ENCODE measurements at places on chromosomes 3 and 15.

- no peak for DNase-seq
Measured at GRCh38 chr3:66655671-66656070, 154.8 kb upstream of the LRIG1 start.

- DNase-seq, result no peak
Measured at GRCh38 chr3:192408647-192409200, 318.6 kb downstream of the FGF12 start.

DNA sequence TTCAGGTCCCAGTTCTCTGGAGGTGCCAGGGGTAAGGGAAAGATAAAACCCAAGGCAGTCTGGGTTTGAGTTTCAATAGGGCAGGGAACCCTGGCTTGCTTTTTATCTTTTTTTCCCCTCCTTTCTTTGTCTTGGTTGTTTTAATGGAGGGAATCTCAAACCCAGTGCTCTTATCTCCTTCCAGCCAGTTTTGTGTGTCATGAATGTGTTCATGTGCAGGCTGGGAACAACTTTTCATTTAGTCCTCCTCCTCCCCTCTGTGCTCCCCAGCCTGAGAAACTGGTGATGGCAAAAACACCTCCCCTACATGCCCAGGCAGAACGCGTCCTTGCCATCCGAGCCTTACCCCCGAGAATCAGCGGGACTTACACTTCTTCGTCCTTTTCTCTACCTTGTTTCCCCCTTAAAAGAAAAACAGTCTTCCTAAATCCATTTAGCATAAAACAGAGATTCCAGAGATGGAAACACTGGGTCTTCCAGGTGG, 10.9 kb downstream of the SEMA3G start:
- DNase-seq, result peak; percentile 16

GRCh38 chr15:87826119-87826747, 430.3 kb downstream of the NTRK3 start:
- no peak for DNase-seq

- no peak for DNase-seq
Measured at GRCh38 chr3:156655819-156656550, 18.4 kb upstream of the TIPARP start.

- DNase-seq, result no peak
Measured at GRCh38 chr3:100269410-100270214, 8.8 kb downstream of the TBC1D23 start.

DNA sequence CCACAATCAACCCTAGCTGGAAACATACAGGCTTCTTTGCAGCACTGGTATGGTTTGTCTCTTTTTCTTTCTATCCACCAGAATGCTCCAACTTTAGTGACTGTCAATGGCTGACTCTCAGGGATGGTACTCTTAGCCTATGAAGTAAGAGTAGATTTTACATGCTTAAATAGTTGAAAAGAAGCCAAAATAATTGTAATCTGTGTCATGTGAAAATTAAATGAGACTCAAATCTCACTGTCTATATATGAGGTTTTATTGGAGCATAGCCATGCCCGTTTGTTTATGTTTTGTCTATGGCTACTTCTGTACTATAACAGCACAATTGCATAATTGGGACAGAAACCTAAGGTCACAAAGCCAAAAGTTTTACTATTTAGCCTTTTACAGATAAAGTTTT, 29.1 kb upstream of the PDZRN3 start:
- DNase-seq, result no peak

DNA sequence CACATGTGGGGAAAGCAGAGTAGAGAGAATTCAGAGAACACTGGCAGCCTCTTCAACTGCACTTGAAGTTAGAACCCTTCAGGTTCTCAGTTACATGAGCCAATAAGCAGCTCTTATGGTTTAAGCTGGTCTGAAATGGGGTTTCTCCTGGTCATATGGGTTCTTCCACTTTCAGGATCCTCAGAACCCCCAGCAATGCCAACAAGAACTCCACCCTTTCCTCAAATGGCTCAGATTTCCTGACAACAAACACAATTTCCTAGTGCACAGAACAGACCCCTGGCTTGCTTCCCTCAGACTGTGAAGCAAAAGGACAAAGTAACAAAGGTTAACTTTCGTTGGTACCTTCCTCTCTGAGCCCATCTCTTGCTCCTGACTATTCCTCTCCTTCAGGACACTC, 23.9 kb upstream of the FRMD4B start:
- no peak for DNase-seq

DNA sequence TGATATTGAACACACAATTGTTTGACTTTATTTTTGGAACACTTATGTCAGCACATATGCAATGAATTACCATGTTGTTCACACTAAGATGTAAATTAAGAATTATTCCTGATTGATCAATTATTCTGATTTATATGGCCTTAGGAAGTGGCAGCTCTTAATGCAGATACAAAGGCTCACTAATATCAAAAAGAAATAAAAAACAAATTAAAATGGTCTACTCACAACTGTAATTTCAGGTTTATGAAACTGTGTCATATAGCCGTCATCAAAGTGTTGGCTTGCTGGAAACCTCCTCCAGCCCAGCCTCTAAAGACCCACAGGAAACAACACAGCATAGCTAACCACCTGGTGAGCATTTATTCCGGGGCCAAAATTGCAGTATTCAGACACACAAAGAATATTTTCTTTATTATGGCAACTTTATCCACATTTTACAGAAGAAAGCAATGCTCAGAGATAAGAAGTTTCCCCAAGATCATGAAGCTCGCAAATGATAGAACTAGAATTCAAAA, 33.4 kb downstream of the PDZRN3 start:
- DNase-seq, result no peak

GRCh38 chr15:56759450-56759845, 26.1 kb upstream of the ZNF280D start:
- DNase-seq, result no peak

GRCh38 chr3:159672728-159673688, 315.6 kb upstream of the IL12A start:
- no peak for DNase-seq

- DNase-seq, result peak; percentile 67
Measured at GRCh38 chr3:125512135-125512920, 7.7 kb downstream of the SNX4 start.

GRCh38 chr3:88433568-88433967, 283.8 kb downstream of the C3orf38 start:
- DNase-seq, result no peak

DNA sequence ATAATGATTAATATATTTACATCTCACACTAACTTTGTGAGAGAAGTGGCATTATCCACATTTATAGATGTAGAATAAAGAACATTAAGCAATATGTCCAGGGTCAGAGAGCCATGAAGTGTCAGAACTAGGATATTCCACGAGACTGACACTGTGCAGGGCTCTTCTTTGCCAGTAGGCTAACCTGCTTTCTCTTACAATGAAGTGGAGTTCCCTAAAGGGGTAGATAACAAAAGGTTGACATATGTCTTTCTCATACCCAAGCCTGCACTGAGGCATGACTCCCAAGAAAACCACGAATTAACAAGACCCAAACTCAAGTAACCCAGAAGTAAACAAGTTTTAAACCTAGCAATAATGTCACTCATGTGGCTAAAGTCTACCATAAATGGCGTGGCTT, 191.5 kb upstream of the SLC2A2 start:
- no peak for DNase-seq

DNA sequence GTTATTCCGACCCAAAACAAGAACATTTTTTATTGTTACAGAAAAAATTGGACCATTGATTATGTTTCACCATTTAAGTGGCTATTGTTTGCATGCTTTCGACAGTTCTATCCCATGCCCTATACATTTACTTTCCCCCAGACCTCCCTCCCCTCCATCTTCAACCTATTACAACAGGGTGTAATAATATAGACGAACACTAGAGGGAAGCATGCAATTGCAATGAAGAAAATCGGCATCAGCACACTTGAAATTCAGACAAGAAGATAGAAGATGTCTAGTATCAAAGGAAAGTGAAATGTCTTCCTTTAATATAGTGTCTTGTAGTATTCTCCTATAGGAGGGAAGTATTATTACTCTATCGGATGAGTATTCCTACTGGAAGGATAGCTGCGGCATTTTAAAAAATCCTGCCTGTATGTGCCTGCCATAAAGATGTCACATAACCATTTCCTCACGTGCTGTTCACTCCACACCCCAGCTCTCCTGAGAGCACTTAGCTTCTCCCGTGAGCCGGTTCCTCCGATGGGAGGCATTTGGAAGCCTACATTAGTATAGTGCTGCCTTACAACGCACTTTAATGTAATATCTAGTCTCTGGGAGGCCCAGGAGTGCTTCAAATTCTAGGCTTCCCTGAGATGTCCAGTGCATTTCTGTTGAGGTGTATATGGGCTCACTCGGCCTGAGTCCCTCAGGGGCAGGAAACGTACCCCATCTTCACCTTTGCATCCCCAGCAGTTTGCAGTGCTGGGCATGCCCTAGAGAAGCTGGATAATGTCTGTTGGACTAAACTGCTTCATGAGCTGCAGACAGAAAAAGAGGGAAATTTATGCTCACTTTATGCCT, 17.8 kb upstream of the ERICH6 start:
- no peak for DNase-seq

GRCh38 chr3:193029800-193030199, 112.1 kb upstream of the MB21D2 start:
- DNase-seq, result no peak

GRCh38 chr15:59873644-59874272, 130.4 kb upstream of the FOXB1 start:
- no peak for DNase-seq

DNA sequence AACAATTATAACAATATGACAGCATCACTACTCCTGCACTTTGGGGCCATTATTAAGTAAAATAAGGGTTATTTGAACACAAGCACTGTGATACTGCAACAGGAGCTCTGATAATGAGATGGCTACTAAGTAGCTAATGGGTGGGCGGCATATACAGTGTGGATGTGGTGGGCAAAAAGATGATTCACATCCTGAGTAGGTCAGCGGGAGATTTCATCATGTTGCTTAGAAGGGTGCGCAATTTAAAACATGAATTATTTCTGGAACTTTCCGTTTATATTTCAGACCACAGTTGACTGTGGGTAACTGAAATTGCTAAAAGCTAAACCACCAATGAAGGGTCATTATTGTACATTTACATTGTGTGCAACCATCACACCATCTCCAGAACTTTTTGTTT, 42.3 kb downstream of the FBXO22 start:
- DNase-seq, result no peak

DNA sequence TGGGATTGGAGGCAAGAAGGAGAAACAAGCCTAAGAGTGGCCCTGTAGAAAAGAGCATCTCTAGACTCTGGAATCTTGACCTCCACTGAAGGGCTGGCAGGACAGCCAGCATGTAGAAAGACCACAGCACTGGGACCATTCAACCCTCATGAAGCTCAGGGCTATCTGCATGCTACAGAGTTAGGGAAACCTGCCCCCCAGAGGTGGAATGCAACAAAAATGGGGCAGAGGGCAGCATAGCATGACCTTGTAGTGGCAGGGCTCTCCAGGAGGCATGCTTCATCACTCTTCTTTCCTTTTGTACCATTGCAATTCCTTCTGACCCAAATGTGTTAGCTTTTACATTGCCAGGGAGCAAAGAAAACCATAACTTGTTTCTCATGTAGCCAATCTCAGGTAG, 445.4 kb downstream of the EPHB1 start:
- DNase-seq, result no peak

- no peak for DNase-seq
Measured at GRCh38 chr15:26066896-26067295, 203.8 kb upstream of the ATP10A start.

GRCh38 chr3:114554731-114555130, 260.9 kb downstream of the TIGIT start:
- no peak for DNase-seq

- no peak for DNase-seq
Measured at GRCh38 chr3:196418601-196419000, 13.6 kb downstream of the UBXN7 start.

DNA sequence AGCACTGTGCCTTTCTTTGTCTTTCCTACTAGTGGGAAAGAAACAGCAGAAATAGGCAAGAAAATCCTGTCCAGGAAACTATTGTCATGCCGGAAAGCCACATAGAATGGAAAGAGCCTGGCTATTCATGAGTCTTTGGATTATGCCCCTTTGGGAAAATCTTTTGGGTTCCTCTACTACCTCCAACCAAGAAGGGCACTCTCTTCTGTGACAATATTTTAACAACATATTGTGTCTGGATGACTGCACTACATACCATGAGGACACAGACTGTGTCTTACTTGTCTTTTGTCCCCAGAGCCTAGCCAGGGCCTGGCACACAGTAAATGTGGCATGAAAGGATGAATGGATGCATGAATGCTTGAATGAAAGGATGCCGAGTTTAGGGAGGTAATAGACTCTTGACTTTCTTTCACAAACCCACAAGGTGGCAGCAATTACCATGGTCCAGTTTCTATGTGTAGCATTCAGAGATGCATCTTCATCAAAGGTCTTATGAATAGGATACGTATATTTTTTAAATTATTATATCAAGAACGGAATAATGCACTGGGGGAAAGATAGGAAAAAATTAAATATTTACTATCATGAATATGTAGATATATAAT, 30.3 kb downstream of the ARL14 start:
- no peak for DNase-seq
